HT1080 (cell line): ENCODE measurements at places on chromosomes 4 and X.
A peak's percentile ranks its signal among the peaks of the same experiment; 100 is the strongest.

- DNase-seq = no peak
Measured at GRCh38 chr4:85642356-85643100, 167.6 kb downstream of the ARHGAP24 start.

GRCh38 chr4:102809691-102810090 is 17.7 kb downstream of the UBE2D3 start:
- no peak for DNase-seq

- DNase-seq = no peak
Measured at GRCh38 chrX:148885203-148885602, 384.8 kb downstream of the AFF2 start.

DNA sequence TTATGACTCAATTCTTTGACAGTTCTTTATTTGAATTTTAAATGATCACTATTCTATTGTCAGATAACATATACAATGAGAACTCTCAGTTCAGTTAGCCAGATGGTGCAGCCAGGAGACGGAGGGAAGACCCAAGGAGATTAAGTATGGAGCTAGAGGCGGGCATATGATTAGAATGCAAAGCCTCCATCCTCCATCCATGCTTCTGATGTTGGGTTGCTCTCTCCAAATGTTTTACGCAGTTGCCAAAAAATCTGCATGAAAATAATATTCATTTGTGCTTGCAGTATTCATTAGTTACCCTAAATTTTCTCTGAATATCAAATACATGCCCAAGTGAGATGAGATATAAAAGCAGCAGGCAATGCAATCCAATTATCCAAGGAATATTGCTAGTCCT is 874.8 kb downstream of the C4orf33 start:
- DNase-seq = no peak

GRCh38 chr4:41437111-41437536 is 100.8 kb upstream of the LIMCH1 start:
- no peak for DNase-seq

DNA sequence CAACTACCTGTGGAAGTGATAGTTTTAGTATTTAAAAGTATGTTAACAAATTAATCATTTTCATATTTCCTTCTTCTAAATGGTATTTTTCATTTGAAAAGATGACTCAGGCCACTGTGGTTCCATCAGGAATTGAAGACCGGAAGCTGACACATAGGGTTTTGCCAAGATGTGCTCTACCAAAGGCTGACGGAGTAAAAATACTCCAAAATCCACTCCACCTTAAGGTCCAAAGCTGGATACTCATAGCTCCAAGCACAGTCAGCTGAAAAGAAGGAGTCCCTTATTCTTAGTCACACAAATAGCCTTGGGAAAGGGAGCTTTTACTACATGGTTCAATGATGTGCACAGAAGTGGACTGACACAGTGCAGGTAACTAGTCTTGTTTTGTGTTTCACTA is 472.0 kb downstream of the ARAP2 start:
- DNase-seq = peak; percentile 92

DNA sequence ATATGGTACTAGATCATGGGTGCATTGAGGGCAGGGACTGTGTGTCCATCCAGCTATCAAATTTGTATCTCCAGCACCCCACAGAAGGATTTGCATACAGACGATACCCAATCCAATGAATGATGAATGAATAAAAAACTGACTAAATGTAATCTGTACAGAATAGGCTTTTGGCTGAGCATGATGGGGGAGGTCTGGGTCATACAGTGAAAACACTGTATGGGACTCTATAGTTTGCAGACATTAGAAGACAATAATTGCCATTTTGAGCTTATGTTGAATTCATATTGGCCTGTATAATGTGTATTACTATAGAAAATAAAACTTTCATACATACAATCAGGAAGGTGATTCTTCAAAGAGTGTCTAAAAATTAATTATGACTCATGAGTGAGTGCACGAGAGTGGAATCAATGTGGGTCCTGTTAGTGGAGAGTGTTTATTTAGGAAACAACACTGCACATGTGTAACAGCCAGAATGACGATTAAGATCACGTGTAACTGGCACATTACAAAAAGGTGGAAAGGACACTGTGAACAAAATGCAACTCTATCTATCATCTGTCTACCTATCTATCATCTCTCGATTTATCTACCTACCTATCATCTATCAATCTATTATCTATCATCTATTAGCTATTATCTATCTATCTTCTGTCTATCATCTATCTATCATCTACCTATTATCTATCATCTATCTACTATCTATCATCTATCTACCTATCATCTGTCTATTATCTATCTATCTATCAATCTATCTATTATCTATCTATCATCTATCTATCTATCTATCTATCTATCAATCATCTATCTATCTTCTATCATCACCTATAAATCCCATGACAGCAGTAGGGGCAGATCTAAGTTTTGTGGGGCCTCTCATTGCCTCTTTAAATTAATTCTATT is 201.3 kb downstream of the PTTG2 start:
- DNase-seq = no peak

- peak; percentile 16 for DNase-seq
Measured at GRCh38 chr4:140611854-140612253, 43.1 kb upstream of the UCP1 start.

GRCh38 chr4:169148885-169149284 is 121.9 kb downstream of the SH3RF1 start:
- DNase-seq = no peak

- no peak for DNase-seq
Measured at GRCh38 chr4:102405821-102406401, 60.6 kb upstream of the SLC39A8 start.

DNA sequence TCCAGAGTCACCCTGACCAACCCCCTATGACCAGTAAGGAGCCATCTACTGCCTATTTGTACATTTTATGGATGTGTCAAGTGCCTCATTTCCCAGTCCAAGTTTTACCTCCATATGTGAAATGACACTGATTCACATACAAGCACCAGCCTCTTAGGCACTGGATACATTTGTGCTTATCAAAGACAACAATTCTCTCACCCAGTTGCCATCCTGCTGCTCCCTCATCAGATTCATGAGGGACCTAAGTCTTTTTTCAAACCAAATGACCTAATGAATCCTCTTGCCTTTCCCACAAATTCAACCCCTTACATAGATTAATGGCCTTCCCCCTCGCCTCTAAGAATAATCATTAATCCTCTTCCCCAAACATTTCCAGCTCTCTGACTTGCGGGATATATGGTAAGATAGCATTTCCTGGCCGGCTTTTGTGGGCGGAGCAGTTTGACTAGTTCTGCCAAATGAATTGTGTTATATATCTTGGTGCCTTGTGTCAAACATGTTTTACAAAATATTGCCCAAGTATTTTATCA is 233.9 kb downstream of the ARAP2 start:
- no peak for DNase-seq

GRCh38 chr4:24212642-24213041 is 322.8 kb upstream of the PPARGC1A start:
- no peak for DNase-seq

DNA sequence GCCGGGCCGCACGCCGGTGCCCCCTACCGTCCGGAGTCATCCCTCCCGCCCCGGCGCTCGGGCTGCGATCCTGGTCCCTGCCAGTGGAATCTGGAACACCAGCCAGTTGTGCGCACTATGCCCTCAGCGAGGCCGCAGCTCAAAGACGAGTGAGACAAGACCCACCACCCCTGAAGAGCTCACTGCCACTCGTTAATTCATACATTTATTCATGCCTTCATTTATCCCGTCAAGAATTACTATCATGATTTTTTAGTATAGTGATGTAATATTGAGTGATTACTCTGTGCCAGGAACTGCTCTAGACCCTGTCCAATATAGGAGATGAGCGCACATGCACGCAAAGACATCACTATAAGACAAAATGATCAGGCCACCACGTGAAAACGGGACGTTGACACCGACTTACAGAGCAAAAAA is 247 bp upstream of the PPA2 start:
- DNase-seq = peak; percentile 83

- DNase-seq = no peak
Measured at GRCh38 chrX:38438321-38438720, 85.9 kb downstream of the OTC start.

DNA sequence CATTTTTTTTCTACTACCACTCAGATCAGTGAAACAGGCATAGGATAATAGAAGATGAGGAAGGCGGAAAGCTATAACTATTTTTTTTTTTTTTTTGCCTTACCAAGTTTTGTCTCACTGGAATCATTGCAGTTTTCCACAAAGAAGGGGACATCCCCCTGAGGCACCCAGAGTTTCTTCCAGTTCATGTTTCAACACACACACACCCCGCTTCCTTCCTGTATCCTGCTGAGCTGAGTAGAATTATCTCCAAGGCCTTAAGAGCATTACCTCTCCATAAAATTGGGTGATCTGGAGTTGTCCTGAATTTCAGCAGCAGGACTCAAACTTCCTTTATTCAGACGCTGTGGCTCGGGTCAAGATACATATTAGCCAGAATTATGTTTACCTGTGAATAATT is 111.9 kb downstream of the PALLD start:
- no peak for DNase-seq

- DNase-seq = no peak
Measured at GRCh38 chr4:81746773-81747172, 275.1 kb upstream of the RASGEF1B start.

- no peak for DNase-seq
Measured at GRCh38 chrX:79336869-79337815, 30.0 kb downstream of the ITM2A start.

DNA sequence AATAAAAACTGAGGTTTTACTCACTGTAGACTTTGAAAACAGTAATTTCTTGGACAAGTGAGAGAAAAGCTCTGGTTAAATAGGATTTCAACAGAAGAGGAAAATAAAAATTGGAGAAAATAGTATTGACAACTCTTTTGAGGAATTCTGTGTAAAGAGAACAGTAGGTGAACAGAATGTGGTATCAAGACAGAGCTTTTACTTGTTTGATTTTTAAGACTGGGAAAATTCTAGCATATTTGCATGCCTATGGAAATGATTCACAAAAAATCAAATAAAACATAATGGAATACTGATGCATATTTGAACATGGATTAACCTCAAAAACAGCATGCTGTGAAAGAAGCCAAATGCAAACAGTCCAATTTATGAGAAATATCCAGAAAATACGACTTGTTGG is 504.6 kb downstream of the KCTD8 start:
- DNase-seq = no peak

DNA sequence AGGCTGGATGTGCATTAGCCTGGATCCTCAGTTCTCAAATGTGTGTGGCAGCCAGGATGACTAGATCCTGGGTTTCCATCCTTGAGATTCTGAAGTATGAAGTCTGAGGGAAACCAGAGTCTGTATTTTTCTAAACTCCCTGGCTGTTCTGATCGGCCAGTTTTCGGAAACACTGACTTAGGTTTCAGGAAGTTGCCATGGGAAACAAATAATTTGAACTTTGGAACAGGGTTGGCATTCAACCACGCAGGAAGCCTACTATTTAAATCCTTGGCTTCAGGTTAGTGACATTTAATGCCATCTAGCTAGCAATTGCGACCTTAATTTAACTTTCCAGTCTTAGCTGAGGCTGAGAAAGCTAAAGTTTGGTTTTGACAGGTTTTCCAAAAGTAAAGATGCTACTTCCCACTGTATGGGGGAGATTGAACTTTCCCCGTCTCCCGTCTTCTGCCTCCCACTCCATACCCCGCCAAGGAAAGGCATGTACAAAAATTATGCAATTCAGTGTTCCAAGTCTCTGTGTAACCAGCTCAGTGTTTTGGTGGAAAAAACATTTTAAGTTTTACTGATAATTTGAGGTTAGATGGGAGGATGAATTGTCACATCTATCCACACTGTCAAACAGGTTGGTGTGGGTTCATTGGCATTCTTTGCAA is 67.6 kb downstream of the PDGFRA start:
- no peak for DNase-seq

DNA sequence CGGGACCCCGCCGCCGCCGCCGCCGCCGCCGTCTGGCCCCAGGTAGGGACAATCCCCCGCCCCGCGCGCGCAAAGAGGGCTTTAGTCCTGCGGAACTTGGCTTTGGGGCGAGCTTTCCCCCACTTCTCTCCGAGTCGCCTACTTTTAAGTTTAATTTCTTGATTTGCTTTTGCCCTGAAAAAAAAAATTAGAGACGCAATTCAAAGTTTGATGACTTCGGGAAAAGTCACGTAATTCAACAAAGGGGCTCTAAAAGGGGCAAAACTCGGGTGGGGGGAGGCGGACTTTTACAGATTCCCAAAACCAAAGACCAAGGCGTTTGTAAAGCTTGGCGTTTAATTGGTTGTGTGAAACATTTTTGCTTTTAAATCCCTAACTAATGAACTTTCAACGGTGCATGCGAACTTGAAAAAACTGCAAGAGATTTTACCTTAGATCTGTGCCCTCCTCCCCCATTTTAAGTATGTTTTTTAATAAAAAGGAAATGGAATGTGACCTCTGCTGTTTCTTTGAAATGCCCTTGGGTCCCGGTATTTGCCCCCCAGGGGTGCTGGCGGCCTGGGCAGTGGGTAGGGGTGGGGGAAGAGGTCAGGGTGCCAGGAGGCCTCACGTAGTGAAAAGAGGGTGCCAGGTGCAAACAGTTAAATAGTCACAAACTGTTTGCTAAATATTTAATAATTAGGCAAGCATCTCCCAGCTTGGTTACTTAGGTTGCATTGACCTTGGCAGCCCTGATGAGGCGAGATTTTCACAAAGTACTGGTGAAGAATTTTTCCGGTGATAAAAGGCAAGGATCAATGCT is 209.7 kb downstream of the NWD2 start:
- no peak for DNase-seq

- DNase-seq = no peak
Measured at GRCh38 chr4:142752202-142752786, 93.8 kb downstream of the INPP4B start.

GRCh38 chrX:10370976-10371375 is 214.2 kb downstream of the CLCN4 start:
- no peak for DNase-seq

DNA sequence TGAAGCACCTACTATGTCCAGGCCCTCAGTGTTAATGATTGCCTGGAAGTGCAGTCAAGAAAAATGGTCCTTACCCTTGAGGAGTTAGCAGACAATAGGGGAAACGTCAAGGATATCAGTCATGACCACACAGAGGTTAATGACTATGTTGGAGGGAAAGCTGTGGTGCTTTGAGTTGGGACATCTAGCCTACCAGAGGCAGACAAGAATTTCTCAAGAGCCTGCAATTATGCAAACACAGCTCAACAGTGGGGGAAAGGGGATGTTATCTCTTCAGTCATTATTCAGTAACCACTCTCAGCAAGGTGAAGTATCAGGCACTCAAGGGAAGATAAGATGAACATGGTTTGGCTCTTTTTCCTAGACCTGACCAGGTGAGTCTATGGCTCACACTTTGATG is 7.0 kb upstream of the FGFBP1 start:
- DNase-seq = no peak

DNA sequence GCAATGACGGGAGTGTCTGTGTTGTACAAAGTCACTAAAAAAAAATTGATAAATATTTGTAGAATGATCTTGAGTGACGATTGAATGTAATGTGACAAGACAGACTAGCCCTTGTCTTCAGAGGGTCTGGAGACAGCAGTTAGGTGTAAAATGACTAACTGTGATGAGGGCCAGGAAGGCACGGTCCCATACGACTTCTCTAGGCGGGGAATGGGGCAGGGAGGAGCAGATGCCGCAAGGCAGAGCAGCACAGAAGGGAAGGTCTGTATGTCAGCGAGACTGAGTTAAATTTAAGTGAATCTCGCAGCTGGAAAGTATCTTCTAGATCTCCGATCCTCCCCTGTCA is 405 bp downstream of the CENPE start:
- DNase-seq = no peak
